ENCODE measurements at places on chromosomes 11 and 22.

DNA sequence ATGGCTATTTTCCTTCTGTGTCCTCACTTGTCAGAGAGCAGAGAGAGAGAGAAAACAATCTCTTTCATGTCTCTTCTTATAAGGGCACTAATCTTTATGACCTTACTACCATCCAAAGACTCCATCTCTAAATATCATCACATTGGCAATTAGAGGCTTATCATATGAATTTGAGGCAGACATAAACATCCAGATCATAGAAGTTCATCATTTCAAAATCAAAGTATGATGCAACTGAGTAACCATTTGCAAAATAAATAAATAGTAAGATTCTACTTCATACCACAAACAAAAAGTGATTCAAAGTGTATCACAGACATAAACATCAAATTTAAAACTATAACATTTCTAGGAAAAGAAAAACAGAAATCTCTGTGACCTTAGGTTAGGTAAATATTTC is 504.7 kb upstream of the ARHGAP42 start:
- no peak for DNase-seq

GRCh38 chr11:60310407-60310998 is 16.6 kb upstream of the MS4A6E start:
- no peak for DNase-seq

DNA sequence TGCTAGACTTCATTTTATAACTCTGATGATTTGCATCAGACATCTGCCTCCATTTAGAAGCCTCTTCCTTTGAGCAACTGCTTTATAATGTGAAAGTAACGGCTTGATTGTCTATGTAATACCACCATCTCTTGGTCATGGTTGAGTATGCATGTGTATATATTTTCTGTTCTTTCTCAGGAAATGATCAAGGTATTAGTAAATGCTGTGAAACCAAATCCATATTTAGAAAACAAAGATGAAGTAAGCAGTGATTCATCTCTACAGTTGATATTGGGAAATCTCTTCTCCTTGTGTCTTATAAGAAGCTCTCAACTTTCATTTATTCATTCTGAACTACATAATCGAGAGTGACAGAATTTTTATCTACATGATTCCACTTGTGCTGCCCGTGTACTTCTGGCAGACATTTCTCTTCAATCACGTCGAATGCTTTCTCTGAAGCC is 104.6 kb upstream of the ANO3 start:
- peak; percentile 8 for DNase-seq

GRCh38 chr11:132114185-132114584 is 743.8 kb downstream of the NTM start:
- peak; percentile 65 for DNase-seq

DNA sequence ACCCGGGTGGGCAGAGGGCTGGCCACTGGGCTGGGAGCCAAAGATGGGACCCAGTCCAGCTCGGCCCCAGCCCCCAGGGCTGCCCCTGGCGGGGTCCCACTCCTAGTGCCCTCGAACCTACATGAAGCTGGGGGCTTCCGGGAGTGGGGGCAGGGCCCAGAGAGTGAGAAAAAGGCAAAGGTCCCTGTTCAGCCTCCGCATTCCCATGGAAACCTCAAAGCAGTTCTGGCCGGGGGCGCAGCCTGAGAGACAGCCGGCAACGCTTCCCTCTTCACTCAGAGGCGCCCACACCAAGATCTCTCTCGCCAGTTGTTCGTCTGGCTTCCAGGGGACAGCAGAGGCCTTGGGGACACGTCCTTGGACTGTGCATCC is 22.4 kb upstream of the ARHGAP8 start:
- DNase-seq, result no peak

DNA sequence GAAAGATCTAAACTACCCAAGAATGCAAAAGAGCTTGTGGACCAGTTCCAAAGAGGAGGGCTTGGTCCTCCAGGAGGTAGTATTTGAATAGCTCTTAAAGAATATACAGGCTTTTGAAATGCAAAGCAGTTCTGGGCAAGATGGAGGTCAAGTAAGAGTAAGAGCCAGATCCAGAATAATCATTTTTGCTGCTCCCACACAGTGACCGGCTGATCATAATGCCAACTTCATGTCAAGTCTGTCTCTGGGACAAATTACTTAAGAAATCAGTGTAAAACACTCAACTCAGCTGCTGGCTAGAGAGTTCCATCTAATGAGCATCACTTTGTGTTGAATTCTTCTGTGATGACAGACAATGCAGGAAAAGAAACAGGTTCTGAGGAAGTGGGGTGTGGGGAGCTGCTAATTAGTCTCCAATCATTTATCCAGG is 250.9 kb upstream of the NARS2 start:
- no peak for DNase-seq

DNA sequence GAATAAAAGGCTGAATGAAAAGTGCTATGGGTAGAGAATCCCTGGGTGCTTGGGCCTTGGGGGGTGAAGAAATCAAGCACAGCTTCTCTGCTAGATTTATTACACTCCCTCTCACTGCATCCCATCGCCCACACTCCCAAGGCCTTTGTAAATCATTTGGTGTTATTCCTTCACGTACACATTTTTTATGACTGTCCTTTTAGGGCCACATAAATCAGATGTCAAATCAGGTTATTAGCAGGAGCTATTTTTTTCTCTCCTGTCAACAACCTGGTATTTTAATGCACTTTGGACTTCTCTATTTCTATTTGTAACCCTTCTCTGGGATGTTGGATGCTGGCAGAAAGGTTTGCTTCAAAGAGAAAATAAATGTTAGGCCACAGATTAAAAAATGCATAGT is 408.8 kb downstream of the INSC start:
- no peak for DNase-seq

DNA sequence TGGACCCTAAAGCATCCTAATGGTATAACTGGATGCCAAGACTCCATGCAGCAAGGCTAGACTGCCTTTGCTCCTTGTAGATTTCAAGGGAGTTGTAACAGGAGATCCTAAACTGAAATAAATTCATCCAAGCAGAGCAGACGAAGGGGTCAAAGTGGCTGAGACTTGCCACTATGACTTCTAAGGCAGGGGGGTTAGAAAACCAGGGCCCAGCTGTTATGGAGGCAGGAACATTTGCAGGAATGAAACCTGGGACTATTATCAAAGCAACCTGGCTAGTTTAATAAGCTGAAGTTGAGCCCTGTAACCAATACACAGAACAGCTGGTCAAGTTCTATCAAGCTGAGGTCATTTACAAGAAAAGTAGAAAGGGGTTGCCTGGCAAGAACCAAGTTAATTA is 122.2 kb upstream of the TRPC6 start:
- no peak for DNase-seq

DNA sequence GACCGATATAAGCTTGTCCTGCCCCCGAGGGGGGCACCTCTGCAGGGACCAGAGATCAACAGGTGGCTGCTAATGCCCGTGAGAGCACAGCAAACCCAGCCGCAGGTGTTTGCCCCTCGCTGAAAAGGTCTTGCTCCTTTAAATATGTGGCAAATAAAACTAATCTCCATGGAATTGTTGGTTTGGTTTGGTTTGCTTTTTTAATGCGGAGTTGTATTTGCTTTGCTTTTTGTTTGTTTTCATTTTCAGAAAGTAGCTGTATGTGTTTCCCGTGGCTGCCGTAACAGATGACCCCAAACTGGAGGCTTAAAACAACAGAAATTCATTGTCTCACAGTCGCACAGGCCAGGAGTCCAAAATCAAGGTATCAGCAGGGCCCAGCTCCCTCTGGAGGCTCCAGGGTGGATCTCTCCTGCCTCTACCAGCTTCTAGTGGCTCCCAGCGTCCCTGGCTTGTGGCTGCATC is 93.0 kb downstream of the CELSR1 start:
- no peak for DNase-seq

DNA sequence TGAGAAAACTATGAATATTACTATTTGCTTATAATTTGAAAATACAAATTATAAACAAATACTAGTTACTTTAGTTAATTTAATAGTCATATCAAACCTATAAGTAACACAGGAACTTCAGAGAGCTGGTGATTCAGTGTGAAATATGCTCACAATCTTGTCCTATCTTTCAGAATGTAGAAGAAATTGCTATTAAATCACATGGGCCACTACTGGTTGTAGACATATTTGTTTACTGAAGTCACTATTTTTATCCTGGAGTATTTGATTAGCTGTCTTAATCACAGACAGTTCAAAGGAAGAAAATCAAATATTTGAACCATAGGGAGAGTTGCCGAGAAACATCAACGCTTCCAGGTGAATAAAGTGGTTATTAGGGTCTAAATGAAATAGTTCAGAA is 187.6 kb upstream of the ANO3 start:
- peak; percentile 17 for DNase-seq

DNA sequence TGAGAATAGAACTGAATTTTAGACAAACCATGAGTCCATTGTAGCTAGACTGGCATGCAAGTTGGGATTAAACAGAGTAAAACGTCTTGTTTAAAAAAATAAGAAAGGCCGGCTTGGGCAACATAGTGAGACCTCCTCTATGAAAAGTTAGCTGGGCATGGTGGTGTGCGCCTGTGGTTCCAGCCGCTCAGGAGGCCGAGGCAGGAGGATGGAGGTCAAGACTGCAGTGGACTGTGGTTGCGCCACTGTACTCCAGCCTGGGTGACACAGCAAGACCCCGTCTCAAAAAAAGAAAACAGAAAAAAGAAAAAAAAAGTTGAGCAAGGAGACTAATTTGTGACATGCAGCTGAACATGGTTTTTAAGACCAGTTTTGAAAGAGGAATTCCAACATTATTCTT is 23.5 kb downstream of the CDPF1 start:
- no peak for DNase-seq

- DNase-seq, result no peak
These were observed 56.0 kb upstream of the ZNF195 start for GRCh38 chr11:3434976-3435375.

GRCh38 chr11:8613036-8613435 is 19.0 kb upstream of the STK33 start:
- DNase-seq, result no peak

- DNase-seq, result peak; percentile 19
These were observed 69.1 kb downstream of the FCHSD2 start for GRCh38 chr11:73072935-73073481.

GRCh38 chr11:77672264-77672663 is 34.7 kb upstream of the CLNS1A start:
- no peak for DNase-seq

DNA sequence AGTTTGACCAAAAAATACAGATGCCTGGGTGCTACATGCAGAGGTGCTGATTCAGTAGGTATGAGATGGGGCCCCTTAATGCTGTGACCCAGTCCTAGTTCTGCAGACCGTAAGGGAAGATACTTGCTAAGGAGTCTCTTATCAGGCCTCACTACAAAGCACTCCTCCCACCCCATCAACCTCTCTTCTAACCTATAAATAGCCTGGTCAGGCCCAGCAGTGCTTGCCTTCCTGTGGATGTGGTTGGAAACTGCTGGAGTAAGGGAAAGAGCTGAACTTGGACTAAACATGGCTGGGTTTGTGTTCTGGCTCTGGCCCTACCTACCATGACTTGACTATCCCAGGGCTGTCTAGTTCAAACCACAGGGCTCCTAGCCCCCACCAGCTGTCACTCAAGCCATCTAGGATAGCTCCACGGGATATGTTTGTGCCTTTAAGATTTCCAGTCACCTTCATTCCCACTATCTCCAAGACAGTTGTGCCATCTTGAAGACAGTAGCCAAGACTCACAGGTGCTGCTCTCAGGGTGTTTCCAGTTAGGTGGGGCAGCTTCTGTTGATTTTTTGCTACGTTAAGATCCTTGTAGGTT is 9.5 kb upstream of the DKK3 start:
- DNase-seq, result no peak

GRCh38 chr22:20407829-20408228 is 13.9 kb downstream of the ZNF74 start:
- no peak for DNase-seq

- DNase-seq, result no peak
These were observed 5.1 kb downstream of the VSIG10L2 start for GRCh38 chr11:125950696-125951651.

- no peak for DNase-seq
These were observed 18.9 kb downstream of the CASP5 start for GRCh38 chr11:105004021-105004420.
